Activated CD4-positive, alpha-beta T cell treated with anti-CD3 and anti-CD28 coated beads for 36 hours (primary cell): ENCODE measurements at places on chromosomes 2 and 18. TPM values are rescaled to one million over a fixed set of nuclear protein-coding genes. Genes with fewer than 3 reads are reported as not detected.
A peak's percentile ranks its signal among the peaks of the same experiment; 100 is the strongest.

- peak; percentile 57 for DNase-seq
- H3K27ac ChIP-seq, result peak overlapping the region; percentile 53
- peak overlapping the region; percentile 12 for H3K4me3 ChIP-seq
- H3K4me1 ChIP-seq, result no peaks in the 10 kb centered on the region
Observed at GRCh38 chr18:6920099-6920955, 190.8 kb downstream of the ARHGAP28 start.

- peaks cover 7% of the 10 kb centered on the region for H3K27me3 ChIP-seq
- no peak overlapping the region for H3K4me3 ChIP-seq
- H3K36me3 ChIP-seq, result no peaks in the 10 kb centered on the region
Observed at GRCh38 chr2:29238497-29238896, 123.3 kb downstream of the CLIP4 start.

- H3K27me3 ChIP-seq, result no peaks in the 10 kb centered on the region
- no peak for DNase-seq
- peaks cover 14% of the 10 kb centered on the region for H3K36me3 ChIP-seq
- H3K4me1 ChIP-seq, result peaks cover 31% of the 10 kb centered on the region
Observed at GRCh38 chr18:26091047-26091630, 726 bp upstream of the SS18 start.

COL4A4 gene
- total RNA-seq, result not detected

GPR75 gene
- total RNA-seq, result 0.71 TPM

CRACDL gene
- total RNA-seq, result not detected

DNA sequence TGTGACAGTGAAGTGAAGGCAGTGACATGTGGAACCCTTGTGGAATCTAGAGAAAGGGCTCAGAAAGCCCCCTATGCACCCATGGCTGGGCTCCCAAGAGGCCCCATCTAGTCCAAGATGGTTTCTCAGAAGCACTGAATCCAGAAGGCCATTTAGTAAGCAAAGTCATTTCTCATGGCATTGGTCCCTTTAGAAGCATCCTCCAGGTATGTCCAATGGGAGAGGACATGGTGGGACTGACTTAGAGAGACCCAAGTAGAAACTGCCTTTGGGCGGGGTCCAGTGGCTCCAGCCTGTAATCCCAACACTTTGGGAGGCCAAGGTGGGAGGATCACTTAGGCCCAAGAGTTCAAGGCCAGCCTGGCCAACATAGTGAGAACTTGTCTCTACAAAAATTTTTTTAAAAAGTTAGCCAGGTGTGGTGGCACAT lies 72.5 kb upstream of the RMDN2 start:
- DNase-seq, result no peak
- H3K4me1 ChIP-seq, result peaks cover 23% of the 10 kb centered on the region
- no peaks in the 10 kb centered on the region for H3K27me3 ChIP-seq
- no peaks in the 10 kb centered on the region for H3K36me3 ChIP-seq

GRCh38 chr2:172279813-172280212 lies 147.6 kb upstream of the ITGA6 start:
- peaks cover 3% of the 10 kb centered on the region for H3K4me1 ChIP-seq
- DNase-seq, result no peak
- no peak overlapping the region for H3K27ac ChIP-seq

RDH14 gene
- 18.3 TPM for total RNA-seq

DNA sequence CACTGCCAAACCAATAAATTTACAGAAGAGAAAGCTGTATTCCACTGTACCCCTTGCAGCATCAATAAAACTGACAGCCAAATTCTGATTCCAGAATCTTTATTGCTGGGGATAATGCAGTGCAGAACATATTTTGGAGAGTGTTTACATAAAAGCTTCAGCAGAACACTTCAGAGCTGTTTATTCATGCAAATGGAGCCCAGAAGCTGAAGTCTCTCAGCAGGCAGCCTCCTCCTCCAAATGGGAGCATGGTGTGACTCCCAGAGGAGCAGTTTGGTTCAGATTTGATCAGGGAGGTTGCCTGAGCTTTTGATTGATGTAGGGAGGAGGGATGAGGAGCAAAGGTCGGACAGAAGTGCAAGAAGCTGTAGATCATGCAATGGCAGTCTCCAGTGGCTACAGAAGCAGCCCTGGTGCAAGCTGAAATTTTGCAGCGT lies 22.4 kb downstream of the LHCGR start:
- H3K4me1 ChIP-seq, result no peaks in the 10 kb centered on the region
- H3K36me3 ChIP-seq, result no peaks in the 10 kb centered on the region
- H3K27me3 ChIP-seq, result peaks cover 5% of the 10 kb centered on the region
- no peak overlapping the region for H3K27ac ChIP-seq
- DNase-seq, result no peak
- no peak overlapping the region for H3K4me3 ChIP-seq

GRCh38 chr2:217736776-217737550 lies 265.8 kb downstream of the TNS1 start:
- no peak overlapping the region for H3K4me3 ChIP-seq
- no peaks in the 10 kb centered on the region for H3K36me3 ChIP-seq
- peaks cover 19% of the 10 kb centered on the region for H3K4me1 ChIP-seq
- no peak overlapping the region for H3K27ac ChIP-seq

GPAT2 gene
- total RNA-seq, result 10.0 TPM

SLC5A7 gene
- not detected for total RNA-seq

GKN2 gene
- total RNA-seq, result not detected

GRCh38 chr18:61466736-61467135 lies 133.5 kb downstream of the CDH20 start:
- H3K4me1 ChIP-seq, result no peaks in the 10 kb centered on the region
- peaks cover 3% of the 10 kb centered on the region for H3K27me3 ChIP-seq
- H3K36me3 ChIP-seq, result no peaks in the 10 kb centered on the region
- H3K4me3 ChIP-seq, result no peak overlapping the region
- no peak for DNase-seq

GRCh38 chr18:44358402-44358801 lies 322.3 kb upstream of the SETBP1 start:
- no peaks in the 10 kb centered on the region for H3K4me1 ChIP-seq
- no peaks in the 10 kb centered on the region for H3K27me3 ChIP-seq
- H3K27ac ChIP-seq, result no peak overlapping the region
- no peaks in the 10 kb centered on the region for H3K36me3 ChIP-seq
- H3K4me3 ChIP-seq, result no peak overlapping the region

DNA sequence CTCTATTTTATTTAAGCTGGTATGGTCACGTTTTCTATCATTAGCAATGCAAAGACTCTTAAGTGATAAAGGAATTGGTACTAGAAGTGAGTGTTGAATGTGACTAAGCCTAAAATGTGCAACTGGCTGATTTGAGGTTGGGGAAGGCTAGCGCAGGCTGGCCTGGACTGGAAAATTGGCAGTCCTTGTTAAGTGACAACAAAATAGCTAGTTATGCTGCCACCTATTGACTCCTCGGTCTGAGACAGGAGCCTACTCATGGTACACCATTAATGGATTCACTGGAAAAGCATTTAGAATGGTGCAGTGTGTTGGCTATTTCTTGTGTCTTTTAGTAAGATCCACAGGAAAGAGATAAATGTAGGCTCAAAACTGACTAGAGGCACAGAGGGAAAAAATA lies 5.7 kb upstream of the WIPF1 start:
- peaks cover 32% of the 10 kb centered on the region for H3K36me3 ChIP-seq
- no peaks in the 10 kb centered on the region for H3K27me3 ChIP-seq
- H3K4me3 ChIP-seq, result no peak overlapping the region
- peaks cover 91% of the 10 kb centered on the region for H3K4me1 ChIP-seq
- DNase-seq, result peak; percentile 78

- H3K36me3 ChIP-seq, result peaks cover 8% of the 10 kb centered on the region
- no peaks in the 10 kb centered on the region for H3K27me3 ChIP-seq
- H3K4me1 ChIP-seq, result peaks cover 32% of the 10 kb centered on the region
- no peak overlapping the region for H3K4me3 ChIP-seq
- peak; percentile 42 for DNase-seq
- peak overlapping the region; percentile 84 for H3K27ac ChIP-seq
Observed at GRCh38 chr18:23341383-23341782, 111.7 kb upstream of the RIOK3 start.

MAL gene
- total RNA-seq, result 43.3 TPM

RGPD4 gene
- 0.14 TPM for total RNA-seq

DNA sequence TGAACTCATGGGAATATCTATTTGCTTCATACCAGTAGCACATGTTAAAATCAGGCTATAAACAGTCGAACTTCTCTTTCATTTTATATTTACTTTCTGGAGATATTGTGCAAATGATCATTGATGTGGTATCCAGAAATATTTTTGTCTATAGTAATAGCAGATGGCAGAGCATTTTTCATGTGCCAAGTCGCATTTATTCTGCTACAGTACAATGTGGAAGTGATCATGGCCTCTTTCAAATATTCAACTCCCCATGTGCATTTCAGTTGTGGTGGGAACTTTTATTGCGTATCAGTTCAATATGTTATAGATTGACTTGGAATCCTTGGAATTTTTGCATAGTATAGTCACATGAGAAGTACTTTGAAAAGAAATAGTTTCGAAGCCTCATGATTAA lies 57.4 kb downstream of the RHBDD1 start:
- peaks cover 43% of the 10 kb centered on the region for H3K36me3 ChIP-seq
- no peak for DNase-seq
- H3K27me3 ChIP-seq, result no peaks in the 10 kb centered on the region
- H3K27ac ChIP-seq, result no peak overlapping the region
- H3K4me1 ChIP-seq, result no peaks in the 10 kb centered on the region
- no peak overlapping the region for H3K4me3 ChIP-seq

GRCh38 chr2:45889053-45889452 lies 237.6 kb downstream of the PRKCE start:
- peaks cover 40% of the 10 kb centered on the region for H3K4me1 ChIP-seq
- no peak overlapping the region for H3K27ac ChIP-seq
- peak; percentile 66 for DNase-seq
- H3K27me3 ChIP-seq, result no peaks in the 10 kb centered on the region
- no peak overlapping the region for H3K4me3 ChIP-seq

- DNase-seq, result no peak
- peaks cover 15% of the 10 kb centered on the region for H3K27me3 ChIP-seq
- no peaks in the 10 kb centered on the region for H3K36me3 ChIP-seq
- peaks cover 2% of the 10 kb centered on the region for H3K4me1 ChIP-seq
- no peak overlapping the region for H3K4me3 ChIP-seq
- H3K27ac ChIP-seq, result no peak overlapping the region
Observed at GRCh38 chr2:17814601-17815000, 1.7 kb upstream of the MSGN1 start.

DNA sequence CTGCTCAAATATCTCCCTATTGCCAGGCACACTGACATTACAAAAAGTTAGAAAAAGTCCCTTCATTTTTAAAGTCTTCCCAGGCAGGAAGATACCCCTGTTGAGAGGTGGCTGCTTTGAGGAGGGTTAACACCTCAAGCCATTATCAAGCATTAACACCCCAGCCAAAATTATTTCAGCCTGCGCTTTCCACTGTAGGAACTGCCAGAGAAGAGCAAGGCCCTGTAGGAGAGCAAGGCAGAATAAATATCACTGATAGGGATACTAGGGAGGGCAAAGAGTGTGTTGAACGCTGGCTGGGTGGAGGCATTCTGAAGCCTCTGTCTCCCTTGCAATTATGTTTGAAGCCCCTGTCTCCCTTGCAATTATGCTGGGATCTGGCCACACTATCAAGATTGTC lies 1020.7 kb upstream of the CELF4 start:
- peaks cover 6% of the 10 kb centered on the region for H3K4me1 ChIP-seq
- H3K36me3 ChIP-seq, result no peaks in the 10 kb centered on the region
- no peak overlapping the region for H3K27ac ChIP-seq
- H3K4me3 ChIP-seq, result no peak overlapping the region

FHOD3 gene
- not detected for total RNA-seq

ZNF2 gene
- total RNA-seq, result 4.3 TPM

DNA sequence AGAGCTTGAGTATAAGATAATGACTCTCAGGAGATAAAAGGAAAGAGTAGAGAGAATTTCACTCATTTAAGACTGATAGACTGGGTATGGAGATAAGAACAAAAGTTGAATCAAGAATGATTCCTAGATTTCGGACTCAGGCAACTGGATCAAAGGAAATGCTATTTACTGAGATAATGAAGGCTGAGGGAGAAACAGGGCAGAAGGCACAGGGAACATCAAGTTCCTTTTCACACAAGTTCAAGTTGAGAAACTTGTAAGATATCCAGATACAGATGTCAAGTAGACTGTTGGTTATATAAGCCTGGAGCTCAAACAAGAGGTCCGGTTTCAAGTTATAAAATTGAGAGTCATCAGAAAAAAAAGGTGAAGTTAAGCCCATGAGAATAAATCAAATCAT lies 360.8 kb downstream of the TNS1 start:
- no peak overlapping the region for H3K27ac ChIP-seq
- H3K27me3 ChIP-seq, result no peaks in the 10 kb centered on the region
- H3K4me1 ChIP-seq, result no peaks in the 10 kb centered on the region
- H3K4me3 ChIP-seq, result no peak overlapping the region
- DNase-seq, result no peak

GRCh38 chr2:64296695-64297346 lies 152.6 kb upstream of the PELI1 start:
- peak; percentile 35 for DNase-seq
- no peak overlapping the region for H3K27ac ChIP-seq
- H3K4me3 ChIP-seq, result no peak overlapping the region
- peaks cover 4% of the 10 kb centered on the region for H3K27me3 ChIP-seq
- H3K4me1 ChIP-seq, result peaks cover 20% of the 10 kb centered on the region

DNA sequence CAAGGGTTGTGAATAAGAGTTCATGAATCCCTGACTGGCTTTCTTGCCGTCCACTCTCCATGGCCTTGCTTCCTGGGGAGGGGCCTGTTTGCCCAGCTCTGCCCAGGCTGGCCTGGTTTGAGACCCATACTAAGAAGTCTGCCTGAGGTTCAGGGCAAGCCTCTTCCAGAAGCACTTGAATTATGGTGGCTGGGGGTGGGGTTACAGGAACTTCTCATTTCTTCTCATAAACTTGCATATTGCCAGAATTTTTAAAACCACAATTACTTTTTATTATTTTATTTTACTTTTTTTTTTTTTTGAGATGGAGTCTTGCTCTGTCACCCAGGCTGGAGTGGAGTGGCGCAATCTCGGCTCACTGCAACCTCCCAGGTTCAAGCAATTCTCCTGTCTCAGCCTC lies 42.0 kb downstream of the GORASP2 start:
- peaks cover 20% of the 10 kb centered on the region for H3K36me3 ChIP-seq
- no peaks in the 10 kb centered on the region for H3K27me3 ChIP-seq
- no peak for DNase-seq
- no peak overlapping the region for H3K27ac ChIP-seq
- no peak overlapping the region for H3K4me3 ChIP-seq

GRCh38 chr2:238974501-238975166 lies 126.7 kb downstream of the TWIST2 start:
- no peak overlapping the region for H3K4me3 ChIP-seq
- H3K36me3 ChIP-seq, result peaks cover 2% of the 10 kb centered on the region
- H3K27me3 ChIP-seq, result peaks cover 21% of the 10 kb centered on the region
- H3K27ac ChIP-seq, result no peak overlapping the region
- H3K4me1 ChIP-seq, result no peaks in the 10 kb centered on the region
- DNase-seq, result no peak

DNA sequence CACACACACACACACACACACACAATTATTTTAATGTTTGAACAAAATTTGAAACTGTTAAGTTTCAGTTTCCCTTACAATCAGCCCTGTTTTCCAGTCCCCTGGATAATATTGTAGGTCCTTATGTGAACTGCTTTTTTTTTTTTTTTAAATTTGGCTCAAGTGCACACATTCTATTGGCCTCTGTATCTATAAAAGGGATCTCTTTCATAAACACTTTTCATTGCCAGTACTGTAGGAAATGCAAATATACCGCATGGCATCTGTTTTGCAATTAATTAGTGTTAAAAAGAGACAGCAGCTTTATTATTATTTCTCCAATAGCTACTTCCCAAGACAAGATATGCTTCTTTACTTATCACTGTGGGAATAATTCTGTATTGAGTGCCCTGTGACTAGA lies 738.7 kb downstream of the EPHA4 start:
- no peak overlapping the region for H3K4me3 ChIP-seq
- no peaks in the 10 kb centered on the region for H3K36me3 ChIP-seq
- no peaks in the 10 kb centered on the region for H3K4me1 ChIP-seq
- DNase-seq, result no peak
